ENCODE measurements at places on chromosomes 2 and 18.
A peak's percentile ranks its signal among the peaks of the same experiment; 100 is the strongest.

DNA sequence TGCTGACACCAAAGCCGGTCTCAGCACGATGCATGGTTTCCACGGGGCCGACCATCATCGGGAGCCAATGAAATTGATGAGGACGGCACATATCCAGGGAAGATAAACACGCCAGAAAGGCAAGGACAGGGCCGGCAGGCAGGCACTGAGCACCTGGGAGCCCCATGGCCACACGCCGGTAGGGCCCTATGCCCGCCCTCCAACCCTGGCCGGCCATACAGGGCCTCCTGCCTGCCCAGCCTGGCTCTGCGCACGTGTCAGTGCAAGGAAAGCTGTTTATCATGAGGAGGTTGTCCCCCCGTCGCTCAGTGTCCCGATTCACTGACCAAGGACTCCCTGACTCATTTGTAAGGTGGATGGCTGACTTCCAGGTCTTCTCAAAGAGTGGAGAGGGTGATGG lies 237.5 kb downstream of the GLI2 start:
- DNase-seq, result no peak

- DNase-seq, result peak; percentile 93
These were observed 42.9 kb downstream of the SRBD1 start for GRCh38 chr2:45567974-45568789.

DNA sequence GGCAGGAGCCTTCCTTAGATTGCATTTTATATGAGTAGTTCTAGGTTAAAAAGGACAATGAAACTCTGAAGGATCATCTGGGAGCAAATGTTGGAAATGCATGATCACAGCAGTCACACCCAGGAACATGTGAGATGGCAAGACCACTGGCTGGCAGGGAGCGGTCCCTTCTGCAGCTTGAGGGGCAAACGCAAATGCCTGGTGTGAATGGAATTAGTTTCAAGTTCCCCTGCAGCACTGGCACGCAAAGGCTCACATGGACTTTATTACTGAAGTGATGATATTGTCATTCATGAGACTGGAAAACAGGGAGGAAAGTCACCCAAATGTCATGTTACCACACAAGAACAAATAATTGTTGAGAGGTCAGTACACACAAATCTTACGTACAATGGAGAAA lies 223.3 kb downstream of the FBXO15 start:
- no peak for DNase-seq

- no peak for DNase-seq
These were observed 2.1 kb downstream of the GULP1 start for GRCh38 chr2:188293601-188294351.

- no peak for DNase-seq
These were observed 238.4 kb upstream of the ETAA1 start for GRCh38 chr2:67158718-67159117.

DNA sequence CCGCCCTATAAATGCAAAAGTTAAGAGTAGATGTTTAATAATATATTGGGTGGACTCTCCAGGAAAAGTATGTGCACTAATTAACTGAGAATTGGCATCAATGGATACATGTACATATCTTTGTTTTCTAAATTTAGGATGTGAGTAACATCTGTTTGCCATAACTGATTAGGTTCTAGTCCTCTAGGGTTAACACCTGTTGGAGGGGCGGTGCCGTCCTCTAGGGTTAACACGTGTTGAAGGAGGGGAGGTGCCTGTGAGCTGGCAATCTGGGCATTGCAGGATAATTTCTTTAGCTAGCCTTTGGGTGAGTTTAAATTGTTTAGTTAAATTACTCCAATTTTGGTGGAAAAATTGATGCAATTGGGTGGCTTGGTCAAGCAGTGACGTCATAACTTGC lies 30.9 kb downstream of the HTR2B start:
- no peak for DNase-seq

DNA sequence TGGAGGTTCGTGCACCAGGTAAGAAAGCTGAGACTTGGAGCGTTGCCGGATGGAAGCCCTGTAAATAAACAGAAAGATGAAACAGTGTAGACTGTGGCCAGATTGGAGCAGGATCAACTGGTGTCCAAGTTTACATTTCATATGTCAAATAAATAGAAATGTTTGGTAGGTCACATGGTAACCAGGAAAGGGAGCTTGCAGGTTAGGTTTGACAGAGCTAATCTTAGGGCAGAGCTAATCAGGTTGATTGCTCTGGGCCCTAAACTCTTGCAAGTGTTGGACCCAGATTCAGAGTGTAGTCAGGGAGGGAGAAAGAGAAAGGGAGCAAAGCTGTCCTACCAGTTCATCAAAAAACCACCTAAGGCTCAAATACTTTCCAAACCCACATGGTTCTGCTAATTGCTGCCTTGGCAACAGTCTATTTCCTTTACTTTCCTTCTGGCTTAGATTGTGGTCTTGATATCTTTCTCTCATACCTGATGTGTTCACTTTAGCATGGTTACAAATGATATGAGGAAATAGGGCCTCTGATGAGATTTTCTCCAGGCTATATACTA lies 63.2 kb downstream of the G6PC2 start:
- DNase-seq, result peak; percentile 11

DNA sequence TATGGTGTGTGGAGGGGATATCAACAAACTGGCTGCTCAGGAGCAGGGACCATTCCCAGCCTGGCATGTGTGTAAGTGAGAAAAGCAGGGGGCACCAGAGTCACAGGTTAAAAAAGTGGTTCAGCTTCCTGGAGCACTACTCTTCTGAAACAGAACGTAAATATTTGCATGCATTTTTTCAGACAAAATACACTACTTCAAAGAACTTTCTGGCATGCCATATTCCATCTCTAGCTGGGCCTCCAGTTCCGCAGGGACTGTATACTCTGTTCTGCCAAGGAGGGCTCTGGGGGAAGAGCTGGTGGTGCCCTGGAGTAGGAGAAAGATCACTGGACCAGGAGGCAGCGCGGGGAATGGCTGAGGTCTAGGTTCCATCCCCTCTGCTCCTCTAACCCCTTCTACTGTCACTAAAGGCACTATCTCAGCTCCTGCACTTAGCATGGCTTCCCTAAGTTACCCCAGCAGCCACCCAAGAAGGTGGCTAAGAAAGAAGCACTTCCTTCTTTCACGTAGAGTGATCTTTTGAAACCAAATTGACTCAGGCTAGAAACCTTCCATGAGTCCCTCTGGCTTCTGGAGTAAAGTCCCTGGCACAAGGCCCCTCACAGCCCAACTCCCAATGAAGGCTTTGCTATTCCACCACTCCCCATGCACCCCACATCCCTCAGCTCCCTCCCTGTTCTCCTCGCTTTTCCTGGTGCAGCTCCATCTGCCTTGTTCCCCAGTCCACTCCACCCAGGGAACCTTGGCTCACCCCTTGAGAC lies 57.6 kb upstream of the CABLES1 start:
- DNase-seq, result no peak

- DNase-seq, result no peak
These were observed 185.0 kb downstream of the BCL11A start for GRCh38 chr2:60368456-60368855.

DNA sequence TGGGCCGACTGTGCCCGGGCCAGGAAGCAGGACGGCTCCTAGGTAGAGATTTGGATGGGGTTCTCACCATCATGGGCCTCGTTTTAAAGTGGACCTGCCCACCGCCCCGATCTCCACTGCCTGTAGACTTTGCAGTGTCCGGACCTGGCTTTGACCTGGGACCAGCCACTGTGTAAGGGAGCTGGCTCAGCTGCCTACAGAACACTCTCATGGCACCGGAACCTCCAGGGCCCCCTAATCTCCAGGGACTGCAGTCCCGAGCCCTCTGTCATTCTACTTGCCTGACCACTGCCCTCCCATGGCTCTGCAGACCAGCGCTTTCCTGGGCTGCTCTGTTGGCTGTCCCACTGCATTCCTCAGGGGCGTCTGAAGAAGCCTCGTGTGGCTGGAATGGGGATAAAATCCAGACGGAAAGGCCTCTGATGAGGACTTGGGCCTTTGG lies 120.8 kb downstream of the GLI2 start:
- DNase-seq, result no peak

DNA sequence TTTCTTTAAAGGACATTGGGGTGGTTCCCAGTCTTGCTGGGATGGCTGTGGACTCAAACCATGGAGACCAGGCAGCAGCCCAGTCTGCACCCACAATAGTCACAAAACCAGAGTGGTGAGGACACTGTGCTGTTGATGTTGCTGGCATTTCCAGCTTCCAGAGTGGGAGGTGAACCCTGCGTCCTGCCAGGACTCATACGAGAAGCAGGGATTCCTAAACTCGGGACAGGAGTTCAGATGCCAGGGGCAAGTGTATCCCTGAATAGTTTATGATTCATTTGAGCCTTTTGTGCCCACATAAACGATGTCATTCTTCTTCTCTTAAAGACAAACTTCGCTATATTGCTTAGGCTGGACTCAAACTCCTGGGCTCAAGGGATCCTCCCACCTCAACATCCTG lies 62.8 kb downstream of the TCF7L1 start:
- no peak for DNase-seq

DNA sequence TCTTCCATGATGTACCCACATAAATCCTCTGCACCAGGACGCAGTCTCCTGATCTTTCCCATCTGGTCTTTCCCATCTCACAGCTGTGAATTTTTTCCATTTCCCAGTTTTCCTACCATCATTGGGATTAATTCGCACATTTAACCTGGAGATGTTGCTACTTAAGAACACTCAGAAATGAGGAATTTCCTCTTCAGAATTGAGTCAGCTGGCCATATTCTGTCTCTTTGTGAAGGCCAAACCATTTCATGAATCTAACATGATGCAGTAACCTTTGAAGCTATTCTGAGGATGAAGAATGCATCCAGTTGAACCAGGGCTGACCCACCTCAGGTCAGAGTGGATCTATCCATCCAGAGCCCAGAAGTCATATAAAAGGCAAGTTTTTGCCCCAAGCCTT lies 326.8 kb downstream of the SETBP1 start:
- DNase-seq, result no peak

- DNase-seq, result no peak
These were observed 212.3 kb downstream of the SNTG2 start for GRCh38 chr2:1162768-1163584.

- DNase-seq, result no peak
These were observed 63.8 kb downstream of the PDE11A start for GRCh38 chr2:178008636-178009289.

- DNase-seq, result no peak
These were observed 420.0 kb upstream of the MYT1L start for GRCh38 chr2:2750867-2751714.

DNA sequence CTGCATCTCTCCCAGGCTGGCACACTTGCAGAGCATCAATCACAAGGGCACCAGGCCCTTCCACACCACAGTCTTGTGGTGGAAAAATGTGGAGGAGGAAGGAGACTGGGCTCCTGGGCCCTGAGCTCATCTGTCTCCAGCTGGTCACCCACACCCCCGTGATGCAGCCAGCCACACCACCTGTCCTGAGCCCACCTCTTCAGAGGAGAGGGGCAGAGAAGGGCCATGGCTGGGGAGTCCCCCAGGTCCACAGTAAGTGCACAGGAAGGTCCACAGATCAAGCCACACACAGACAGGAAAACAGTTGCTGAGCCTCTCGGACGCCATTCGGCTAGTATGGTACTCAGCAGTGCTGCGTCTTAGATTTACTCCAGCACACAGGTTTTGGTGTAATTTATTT lies 203.5 kb upstream of the SALL3 start:
- DNase-seq, result no peak

GRCh38 chr2:74221091-74221490 lies 22.7 kb downstream of the MTHFD2 start:
- no peak for DNase-seq

- no peak for DNase-seq
These were observed 7.6 kb upstream of the TMEM185B start for GRCh38 chr2:120230515-120231471.

- no peak for DNase-seq
These were observed 31.2 kb upstream of the TBR1 start for GRCh38 chr2:161384864-161385263.

GRCh38 chr18:45793264-45793965 lies 32.1 kb upstream of the SIGLEC15 start:
- peak; percentile 89 for DNase-seq

- DNase-seq, result no peak
These were observed 101.6 kb upstream of the TTN start for GRCh38 chr2:178908810-178909209.

DNA sequence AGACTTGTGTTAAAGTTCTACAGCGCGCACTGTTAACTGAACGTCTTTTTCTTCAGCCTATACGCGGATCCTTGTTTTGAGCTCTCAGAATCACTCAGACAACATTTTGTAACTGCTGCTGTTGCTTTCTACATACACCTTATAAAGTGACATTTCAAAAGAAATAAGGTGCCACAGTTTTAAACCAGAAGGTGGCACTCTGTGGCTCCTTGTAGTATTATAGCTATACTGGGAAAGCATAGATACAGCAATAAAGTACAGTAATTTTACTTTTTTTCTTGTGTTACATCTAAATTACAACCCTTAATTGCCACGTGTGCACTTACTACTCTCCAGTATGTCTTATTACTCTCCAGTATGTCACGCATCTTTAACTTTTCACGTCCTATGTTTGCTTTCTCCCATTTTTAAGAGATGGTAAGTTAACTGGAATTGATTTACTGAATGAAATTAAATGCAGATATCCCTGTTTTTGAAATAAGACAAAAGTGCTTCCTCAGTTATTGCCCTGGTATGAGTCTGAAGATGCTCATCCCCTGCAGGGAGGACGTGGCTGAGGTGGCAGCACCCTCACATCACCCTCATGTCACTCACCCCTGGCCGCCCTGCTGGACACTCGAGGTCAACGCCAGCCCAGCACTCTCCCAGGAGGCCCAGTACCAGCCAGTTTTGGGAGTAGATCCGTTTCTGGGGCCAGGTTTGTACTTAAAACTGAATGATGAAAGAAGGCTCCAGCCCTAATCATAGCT lies 37.8 kb downstream of the GORASP2 start:
- DNase-seq, result no peak

- no peak for DNase-seq
These were observed 54.9 kb downstream of the THUMPD2 start for GRCh38 chr2:39723946-39724827.

DNA sequence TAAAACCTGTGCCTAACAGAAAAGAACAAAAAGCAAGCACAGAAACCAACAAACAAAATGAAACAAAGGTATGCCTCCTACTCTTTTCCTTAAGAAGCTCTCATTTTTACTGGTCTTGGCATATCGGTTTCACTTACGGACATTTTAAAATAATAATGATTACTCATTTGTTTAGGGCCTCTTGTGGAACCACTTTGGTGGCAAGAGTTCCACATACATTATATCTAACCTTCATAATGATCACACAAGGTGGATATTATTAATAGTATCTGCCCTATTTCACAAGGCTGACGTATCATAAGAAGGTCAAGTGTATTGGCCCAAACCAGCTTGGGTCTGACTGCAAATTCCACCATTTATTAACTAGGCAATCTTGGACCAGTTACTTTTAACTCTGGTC lies 304.7 kb downstream of the TCF4 start:
- no peak for DNase-seq

DNA sequence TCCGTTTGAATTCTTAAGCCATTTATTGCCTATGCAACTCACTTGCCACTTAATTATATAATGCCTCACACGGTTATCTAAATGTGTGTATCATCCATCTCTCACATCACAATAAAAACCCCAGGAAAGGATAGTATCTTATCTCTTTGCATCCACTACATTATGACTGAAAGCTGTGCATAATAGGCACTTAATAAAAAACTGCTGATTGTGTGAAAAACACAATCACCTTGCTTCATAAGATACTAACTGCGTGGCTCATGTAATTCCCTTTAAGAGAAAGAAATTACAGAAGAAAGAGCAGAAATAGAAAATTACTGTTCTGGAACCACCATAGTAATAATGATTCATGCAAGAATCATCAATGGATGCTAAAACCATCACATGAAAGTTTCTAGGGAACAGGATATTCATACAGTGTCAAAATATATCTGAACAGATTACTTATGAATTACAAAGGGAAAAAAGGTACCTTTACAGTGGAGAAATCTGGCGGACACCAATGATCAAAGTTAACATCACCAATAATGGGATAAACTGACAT lies 29.3 kb downstream of the CUL3 start:
- no peak for DNase-seq
